ENCODE measurements at places on chromosomes 6 and 20.

- DNase-seq, result no peak
These were observed 13.1 kb downstream of the TNXB start for GRCh38 chr6:32096087-32096393.

DNA sequence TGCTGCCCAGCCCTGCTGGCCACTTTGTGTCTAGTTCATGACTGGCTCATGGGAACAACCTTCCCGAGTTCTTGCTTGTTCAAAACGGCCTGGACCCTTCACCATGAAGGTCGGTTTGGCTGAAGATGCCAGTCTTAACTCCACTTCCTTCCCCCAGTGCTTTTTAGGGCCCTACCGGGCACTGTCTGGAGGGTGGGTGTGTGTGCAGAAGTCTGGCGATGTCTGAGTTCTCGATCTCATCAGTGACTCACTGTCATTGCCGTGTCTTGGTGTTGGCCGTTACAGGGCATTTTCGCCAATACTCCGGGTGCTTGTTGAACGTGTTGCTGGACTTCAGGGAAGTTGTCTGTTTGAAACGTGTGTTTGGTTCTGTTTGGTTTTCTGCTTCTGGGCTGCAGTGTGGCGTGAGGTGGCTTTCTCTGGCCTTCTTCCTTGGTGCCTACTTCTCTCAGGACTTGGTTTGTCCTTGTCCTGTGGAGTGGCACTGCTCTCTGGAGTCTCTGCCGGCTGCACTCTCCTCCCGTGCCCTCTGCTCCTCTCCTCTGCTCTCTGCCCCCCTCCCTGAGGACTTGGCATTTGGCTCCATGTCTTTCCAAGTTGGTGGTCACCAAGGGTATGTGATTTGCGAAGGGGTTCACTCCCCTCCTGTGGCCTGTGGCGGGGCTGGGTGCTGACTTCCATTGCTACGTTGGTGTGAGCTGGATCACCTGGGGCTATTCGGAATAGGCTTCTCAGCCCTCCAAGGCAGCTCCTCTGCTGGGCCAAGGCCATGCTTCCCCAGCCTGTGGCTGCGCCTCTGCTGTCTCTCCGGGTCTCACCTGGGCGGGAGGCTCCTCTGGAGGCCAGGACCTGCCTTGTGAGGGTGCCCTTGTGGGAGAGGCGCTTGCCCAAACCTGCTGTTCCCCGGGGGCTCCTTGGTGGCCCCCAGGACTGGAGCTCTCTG lies 38.2 kb downstream of the PYGB start:
- DNase-seq, result no peak

DNA sequence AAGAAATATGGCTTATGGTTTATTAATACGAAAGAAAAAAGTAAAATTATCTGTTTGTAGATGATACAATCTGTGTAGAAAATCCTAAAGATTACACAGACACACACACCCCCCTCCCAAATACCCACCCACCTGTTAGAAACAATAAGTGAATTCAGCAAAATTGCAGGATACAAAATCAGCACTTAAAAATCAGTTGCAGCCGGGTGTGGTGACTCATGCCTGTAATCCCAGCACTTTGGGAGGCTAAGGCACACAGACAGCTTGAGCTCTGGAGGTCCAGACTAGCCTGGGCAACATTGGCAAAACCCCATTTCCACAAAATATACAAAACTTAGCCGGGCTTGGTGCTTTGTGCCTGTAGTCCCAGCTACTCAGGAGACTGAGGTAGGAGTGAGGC lies 42.3 kb downstream of the NINL start:
- DNase-seq, result no peak

DNA sequence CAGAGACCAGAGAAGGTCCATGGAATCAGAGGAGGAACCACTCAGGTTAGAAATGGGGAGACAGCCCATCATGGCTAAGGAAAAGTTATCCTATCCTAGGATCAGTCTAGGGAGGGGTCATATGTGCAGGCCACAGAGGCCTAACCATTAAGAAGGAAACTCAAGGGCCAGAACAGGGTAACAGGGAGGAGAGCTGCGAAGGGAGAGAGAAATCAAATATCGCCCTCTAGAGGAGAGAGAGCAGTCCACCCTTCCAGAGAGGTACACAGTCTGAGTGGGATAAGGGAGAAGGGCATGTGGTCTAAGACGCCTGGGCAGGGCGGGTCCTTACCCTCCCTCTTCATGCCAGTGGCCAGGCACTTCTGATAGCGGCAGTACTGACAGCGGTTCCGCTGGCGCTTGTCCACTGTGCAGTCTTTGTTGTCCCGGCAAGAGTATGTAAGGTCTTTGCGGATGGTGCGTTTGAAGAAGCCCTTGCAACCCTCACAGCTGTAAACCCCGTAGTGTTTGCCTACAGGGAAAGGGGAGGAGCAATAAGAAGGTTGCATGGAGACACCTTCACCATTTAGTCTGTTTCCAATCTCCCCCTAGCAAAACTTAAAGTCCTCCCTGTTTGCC lies 2.9 kb downstream of the RXRB start:
- DNase-seq, result peak; percentile 28

- DNase-seq, result no peak
These were observed 81.4 kb downstream of the LIN28B start for GRCh38 chr6:105038259-105038658.

DNA sequence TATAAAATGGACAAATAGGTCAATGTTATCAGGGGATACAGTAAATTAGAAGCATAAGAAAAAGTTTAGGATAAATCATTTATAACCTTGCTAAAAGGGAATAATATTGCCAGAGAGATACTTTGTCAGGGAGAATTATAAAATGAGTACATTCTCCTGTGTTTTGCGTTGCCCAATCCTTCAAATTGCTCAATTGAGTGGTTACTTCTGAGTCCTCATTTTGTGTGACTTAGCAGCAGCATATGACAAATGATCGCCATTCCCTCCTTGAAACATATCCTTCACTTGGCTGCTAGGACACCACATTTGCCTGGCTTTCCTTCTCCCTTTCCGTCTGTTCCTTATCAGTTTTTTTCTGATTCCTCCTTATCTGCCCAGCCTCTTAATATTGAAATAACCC lies 106.7 kb upstream of the FLRT3 start:
- DNase-seq, result no peak

DNA sequence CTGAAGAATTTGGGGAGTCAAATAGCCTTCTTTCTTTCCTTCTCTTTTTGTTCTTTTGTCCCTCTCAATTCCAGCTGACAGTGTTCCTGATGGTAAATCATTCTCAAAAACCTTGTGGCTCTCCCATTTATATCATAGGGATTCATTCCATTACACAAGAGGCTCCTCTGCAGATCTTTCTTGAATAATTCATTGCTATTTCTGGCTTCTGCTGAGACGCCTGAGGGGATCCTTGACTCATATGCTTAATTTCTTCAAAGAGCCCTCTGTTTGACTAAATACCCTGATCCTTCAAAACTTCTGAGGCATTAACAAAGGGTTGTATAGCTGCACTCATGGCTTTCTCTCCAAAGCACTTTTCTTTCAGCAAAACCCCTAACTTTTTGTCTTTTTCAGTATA lies 289.3 kb downstream of the FARS2 start:
- DNase-seq, result no peak

DNA sequence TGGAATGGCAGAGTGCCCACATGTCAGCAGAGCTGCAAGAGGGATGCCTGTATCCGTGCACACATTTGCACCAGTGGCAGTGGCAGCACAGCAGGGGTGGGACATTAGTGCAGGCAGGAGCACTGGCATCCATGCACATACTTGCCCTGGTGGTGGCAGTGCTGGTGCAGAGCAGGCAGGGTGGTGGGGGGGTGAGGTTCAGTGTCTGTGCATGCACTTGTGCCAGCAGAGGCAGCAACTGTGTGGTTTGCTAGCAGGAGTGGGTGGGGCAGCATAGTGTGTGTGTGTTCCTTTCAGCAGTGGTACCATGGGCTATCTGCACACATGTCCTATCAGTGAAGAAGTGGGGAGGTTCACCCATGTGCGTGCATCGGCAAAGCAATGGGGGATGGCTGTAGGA lies 151.6 kb downstream of the EPM2A start:
- no peak for DNase-seq

- no peak for DNase-seq
These were observed 12.0 kb upstream of the SERPINB9 start for GRCh38 chr6:2915150-2915549.

- no peak for DNase-seq
These were observed 420.9 kb downstream of the GJA1 start for GRCh38 chr6:121856296-121856695.

DNA sequence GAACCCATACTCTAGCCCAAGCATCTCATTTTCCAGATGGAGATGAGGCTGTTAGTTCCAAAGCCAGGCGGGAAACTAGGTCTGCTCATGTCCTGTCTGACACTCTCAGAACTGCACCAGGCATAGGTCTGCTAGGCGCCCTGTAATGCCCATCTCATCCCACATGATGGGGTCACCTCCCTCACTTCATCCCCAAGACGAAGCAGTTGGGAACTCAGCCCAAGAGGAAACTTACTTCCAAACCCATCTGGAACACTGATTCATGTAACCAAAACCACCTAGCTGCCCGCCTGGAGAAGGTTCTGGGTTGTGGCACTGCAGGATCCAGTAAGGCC lies 119.4 kb upstream of the PRND start:
- no peak for DNase-seq

DNA sequence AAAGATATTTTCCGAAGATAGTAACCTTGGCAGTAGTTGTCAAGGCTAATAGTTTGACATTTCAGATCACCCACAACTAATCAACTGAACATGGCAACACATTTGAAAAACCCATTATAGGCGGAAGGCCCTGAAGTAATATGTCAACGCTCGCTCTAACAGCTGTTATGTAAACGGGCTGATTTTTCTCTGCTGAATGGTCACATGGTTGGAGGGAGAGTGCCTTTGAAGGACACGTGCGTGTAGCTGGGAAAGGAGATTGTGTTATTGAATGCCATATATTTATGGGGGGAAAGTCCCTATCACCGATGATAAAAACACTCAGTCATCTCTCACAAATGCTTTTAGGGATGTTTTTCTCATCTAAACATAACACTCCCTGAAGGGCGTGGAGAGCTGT lies 160.0 kb upstream of the RALGAPA2 start:
- DNase-seq, result no peak

- DNase-seq, result no peak
These were observed 1.9 kb downstream of the ID1 start for GRCh38 chr20:31606804-31607639.

Data from CD4-positive, alpha-beta T cell treated with Interferon gamma for 1 hour (primary cell).